ENCODE measurements at places on chromosomes 1 and 21. TPM values are rescaled to one million over a fixed set of nuclear protein-coding genes. Genes with fewer than 3 reads are reported as not detected.

The OR2T2 gene
- total RNA-seq: not detected

The CHD5 gene
- total RNA-seq: 0.59 TPM

The CELSR2 gene
- 4.1 TPM for total RNA-seq

The LRRC3 gene
- total RNA-seq: 2.4 TPM

The RNU1-2 gene
- total RNA-seq: 1,962 TPM

The TNFRSF14 gene
- 209 TPM for total RNA-seq

GRCh38 chr21:37665230-37666024 lies 250.8 kb downstream of the KCNJ6 start:
- no peak for DNase-seq

DNA sequence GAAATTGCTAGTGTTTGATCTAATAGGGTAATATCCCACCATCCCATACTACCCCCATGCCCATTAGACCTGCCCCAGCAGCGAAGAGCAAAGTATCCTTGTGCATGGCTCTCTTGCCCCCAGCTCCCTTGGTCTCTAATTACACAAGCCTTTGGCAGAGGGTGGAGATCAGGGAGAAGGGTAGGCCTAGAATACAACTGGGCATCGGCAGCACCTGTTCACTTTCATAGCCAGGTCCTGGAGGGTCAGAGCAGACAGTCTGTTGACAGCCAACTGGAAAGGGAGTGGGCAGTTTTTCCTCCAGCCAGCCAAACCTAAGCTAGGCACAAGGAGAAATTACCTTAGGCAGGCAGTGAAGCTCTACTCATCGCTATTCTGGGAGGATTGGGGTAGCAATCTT lies 2.7 kb upstream of the PIGC start:
- DNase-seq: no peak

GRCh38 chr1:201896951-201897391 lies 8.3 kb downstream of the SHISA4 start:
- DNase-seq: no peak

DNA sequence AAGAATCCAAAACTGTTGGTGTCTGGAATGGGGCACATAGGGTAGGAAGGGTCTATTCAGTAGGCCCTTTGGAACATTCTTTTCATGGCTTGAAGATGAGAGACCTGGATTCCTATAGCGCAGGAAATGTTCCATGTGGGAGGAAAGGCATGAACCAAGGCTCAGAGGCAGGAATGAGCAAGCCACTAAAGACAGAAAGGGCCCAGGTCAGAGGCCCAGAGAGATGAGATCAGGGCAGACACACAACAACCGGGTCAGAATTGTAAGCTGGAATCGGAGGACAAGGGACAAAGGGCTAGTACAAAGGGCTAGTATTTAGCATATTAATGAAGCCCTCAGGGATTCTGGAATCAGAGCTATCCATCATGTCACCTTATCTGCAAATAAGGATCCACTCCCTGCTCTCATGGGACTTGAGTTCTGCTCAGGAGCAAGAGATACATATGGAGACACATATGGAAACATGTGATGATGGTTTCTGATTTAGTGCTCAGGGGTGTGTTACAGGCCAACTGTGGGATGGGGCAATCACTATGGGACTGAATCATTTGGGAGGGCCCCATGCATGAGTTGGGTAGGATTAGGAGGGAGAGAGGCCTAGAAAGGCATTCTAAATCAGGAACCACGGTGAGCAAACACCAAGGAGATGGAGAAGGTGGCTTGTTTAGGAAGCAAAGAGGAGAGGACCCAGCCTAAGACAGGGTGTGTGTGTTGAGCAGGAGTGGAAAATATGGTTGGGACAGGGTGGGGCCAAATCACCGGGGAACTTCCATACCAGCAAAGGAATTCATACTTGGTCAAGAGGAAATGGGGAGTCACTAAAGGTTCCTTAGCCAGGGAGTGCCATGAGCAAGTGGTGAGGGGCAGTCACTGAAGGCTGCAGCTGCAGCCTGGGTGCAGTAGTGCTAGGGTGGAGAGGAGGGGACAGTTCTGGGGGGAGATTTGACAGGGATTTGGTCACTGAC lies 8.6 kb downstream of the NECTIN4 start:
- DNase-seq: no peak

DNA sequence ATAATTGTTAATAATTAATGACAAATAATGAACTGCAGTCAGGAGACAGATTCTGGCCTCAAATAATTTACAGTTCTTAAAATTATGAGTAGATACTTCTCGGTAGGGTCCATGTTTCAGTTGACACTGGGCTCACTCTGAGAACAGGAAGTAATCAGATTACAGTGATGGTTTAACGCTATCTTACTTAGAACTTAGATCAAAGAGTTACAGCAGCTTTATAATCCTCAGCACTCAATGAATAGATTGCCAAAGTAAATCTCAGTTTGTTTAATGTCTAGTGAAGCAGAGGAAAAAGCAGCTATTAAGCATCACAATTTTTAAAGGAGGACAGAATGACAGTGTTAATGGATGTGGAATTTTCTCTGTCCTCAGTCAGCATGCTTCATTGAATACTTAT lies 79.6 kb downstream of the PDE4B start:
- no peak for DNase-seq

- no peak for DNase-seq
These were observed 65.2 kb downstream of the SLC37A1 start for GRCh38 chr21:42578761-42579415.

GRCh38 chr1:203178083-203178482 lies 2.5 kb upstream of the MYBPH start:
- no peak for DNase-seq

DNA sequence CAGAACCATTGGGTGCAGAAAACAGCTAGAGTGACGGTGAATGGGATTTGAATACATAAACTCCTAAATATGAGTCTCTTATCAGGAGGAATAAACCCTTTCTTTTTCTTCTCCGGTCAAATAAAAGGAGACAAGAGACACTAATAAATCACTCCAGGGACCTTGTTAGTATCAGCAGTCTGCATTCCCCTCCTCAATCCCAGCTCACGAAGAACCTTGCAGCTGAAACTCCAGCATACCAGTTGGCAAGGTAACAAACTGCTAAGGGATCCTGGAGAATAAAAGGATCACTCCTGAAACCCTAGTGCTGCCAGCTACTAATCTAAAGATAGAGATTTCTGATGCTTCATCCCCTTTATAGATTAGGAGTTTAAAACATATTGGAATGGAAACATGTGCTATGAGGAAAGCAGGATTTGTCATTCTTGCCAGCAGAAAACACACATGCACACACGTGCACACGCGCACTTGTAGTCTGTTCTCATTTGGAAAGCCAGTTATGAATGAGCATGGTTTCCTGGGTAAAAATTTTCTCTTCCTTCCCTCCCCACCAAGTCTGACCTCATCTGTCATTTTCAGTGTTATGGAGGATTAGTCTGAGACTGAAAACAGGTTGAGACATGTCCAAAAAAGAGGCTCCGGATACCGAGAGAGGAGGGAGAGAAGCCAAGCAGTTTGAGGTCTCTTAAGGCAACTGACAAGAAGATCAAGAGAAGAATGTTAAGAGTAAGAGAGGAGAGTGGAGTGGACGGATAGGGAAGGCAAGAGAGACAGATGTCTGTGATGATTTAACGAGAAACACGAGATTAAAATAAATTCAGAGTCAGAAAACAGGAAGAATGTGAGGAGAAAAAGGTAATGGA lies 10.9 kb downstream of the IER5 start:
- DNase-seq: peak; percentile 83

DNA sequence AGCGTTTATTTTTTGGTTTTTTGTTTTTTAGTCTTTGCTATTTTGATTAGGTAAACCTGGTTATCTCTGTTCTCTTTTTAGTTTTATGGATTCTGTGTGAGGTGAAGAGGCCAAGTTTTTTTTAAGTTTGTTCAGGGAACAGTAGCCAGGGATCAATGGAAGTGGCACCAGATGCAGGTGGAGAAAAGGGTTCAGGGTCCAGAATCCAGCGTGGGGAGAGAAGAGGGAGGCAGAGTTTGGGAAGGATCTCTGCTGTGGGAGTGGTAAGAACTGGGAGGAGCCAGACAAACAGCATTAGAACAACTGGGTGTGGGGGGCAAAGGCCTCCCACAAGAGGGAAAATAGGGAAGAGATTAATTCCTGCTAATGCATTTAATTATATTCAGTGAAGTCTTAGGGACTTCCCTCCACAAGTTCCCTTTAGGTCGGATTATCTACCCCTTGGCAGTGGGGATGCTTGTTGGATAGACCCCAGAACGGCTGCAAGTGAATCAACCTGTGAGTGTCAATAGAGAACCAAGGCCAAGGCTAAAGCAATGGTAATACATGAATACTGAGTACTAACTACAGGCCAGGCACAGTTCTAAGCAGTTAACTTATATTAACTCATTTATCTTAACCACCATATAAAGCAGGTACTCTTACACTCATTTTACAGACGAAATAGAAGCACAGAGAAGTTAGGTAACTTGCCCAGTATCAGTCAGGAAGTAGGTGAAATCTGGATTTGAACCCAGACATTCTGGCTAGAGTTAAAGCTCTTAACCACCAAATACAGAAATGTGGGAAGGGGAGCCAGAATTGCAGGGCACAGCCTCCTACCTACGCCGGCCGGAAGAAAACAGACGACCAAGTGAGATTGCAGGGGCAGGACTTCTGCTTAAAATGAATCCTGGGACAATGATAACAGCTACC lies 498 bp downstream of the GNAT2 start:
- peak; percentile 61 for DNase-seq

GRCh38 chr21:46126309-46127238 lies 28.7 kb downstream of the COL6A2 start:
- DNase-seq: no peak

GRCh38 chr1:160640359-160641123 lies 6.3 kb downstream of the SLAMF1 start:
- DNase-seq: peak; percentile 78

DNA sequence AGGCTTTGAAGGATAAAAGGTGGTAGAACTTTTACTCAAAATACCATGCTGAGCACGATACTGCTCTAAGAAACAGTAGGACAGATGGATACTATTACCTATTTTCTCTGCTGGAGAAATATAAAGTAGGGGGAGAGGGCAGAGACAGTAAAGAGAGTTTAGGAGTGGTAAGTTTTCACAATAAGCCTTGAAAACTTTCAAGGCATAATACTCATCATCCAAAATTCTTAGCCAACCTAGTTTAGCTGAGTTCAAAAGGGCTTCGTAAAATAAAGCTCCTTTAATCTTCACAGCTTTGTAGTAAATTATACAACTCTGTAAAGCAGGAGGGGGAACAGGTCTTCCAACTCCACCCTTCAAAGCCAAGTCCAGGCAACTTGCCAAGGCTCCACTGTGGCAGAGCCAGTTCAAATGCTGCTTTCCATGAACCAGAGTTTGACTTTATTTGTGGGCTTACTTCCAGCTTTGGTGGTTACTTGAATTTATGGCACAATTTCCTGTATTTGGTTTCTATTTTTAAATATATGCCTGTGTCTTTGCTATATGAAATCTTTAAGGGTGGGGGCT lies 15.5 kb downstream of the TEX38 start:
- no peak for DNase-seq

DNA sequence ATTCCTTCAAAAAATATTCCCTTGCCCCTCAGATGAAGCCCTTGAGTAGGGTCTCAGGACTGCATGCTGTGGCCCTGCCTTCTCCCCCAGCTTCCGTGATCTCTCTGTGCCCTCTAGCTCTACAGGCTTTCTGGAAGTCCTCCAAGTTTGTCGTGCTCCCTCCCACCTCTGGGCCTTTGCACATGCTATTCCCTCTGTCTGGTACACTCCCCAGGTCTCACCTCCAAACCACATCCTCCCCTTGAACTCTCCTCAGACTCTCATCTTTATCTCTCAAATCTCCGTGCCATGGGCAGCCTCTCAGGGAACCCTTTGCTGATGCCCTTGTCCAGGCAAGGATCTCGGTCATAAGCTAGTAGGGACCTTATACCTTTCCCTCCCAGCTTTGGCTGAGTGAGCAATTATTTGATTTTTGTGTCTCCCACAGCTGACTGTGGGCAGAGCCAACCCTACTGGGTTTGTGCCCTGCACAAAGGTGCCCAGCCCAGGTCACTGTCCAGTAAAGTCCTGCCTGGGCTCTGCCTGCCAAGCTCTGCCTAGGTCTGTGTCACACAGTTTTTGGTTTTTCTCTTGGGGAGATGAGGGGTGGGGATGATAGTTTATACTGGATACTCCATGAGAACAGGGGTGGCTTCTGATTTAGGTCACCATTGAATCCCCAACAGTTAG lies 188.1 kb downstream of the ZNF281 start:
- DNase-seq: no peak

DNA sequence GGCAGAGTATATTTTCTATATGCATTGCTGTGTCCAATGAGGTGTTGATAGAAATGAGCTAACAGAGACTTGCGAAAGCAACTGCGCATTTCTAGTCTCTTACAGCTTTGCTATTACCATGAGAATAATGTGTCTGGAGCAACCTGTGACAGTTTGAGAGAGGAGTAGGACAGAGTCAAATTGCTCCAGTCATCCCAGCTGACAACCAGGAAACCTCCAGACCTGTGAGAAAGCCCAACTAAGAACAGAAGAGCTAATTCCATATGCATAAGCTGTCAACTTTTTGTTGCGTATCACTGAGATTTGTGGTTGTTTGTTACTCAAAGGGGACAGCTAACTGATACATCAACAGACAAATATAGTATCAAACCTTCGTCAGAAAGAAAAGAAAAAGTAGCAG lies 354.1 kb upstream of the LRRC7 start:
- no peak for DNase-seq

DNA sequence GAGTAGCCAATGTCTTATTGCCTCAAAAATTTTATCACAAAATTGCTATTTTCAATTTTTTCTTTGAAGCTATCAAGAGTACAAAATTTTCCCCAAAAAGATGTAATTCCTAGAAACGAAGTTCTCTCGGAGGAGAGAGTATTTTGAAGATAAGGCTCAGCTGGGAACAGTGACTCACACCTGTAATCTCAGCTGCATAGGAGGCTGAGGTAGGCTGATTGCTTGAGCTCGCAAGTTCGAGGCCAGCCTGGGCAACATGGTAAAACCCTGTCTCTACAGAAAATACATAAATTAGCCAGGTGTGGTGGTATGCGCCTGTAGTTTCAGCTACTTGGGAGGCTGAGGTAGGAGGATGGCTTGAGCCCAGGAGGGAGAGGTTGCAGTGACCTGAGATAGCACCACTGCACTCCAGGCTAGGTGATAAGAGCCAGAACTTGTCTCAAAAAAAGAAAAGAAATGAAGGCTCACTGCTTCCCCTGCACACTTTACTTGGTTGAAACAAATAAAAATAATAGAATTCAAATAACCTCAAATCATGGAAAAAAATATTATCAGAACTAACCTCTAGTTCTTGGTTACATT lies 22.2 kb downstream of the TUT4 start:
- no peak for DNase-seq

DNA sequence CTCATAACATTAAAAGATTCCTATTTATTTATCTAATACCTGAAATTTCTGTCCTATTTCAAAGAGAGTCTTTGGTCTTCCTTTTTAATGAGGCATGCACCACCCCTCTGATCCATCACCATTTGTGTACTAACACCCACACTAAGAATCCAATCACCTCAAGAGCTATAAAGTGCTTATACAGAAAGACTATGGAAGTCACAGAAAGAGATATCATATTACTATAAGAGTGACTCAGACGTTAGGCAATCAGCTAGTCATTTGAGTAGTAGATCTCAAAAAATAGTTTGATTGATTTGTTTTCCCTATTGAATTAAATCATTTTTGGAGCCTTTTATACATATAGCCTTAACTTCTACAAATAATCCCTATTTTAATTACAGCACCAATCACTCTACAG lies 46.1 kb downstream of the NME7 start:
- no peak for DNase-seq

DNA sequence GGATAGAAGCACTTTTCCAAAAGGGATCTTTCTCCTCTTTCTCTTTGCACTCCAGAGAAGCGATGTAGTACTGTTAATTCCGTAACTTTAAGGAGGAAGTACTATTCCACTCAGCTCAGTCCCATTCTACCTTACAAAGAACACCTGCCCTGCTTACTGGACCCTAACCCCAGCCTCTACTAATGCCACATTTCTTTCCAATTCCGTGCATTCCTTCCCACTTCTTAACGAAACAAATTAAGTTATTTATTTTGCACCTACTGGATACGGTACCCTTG lies 511 bp downstream of the NDC1 start:
- DNase-seq: no peak
